ENCODE measurements at places on chromosomes 11 and 22.

DNA sequence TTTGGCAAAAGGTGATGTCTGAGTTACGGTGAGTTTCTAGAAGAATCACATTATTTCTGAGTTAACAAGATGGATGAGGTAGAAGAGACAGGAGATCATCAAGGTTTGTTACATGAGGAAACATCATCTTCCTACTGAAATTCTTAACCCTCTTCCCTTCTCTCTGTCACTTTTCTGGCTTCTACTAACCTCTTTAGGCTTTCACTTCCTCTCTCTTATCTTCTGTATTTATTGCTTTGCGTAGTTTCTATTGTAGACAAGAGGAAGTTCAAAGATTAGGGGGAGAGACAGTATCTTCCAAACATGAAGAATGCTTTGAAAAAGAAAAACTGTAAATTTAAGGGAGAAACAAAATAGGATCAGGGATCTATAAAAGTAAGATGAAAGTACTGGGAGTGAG lies 75.4 kb downstream of the TRPC6 start:
- no peak for DNase-seq

DNA sequence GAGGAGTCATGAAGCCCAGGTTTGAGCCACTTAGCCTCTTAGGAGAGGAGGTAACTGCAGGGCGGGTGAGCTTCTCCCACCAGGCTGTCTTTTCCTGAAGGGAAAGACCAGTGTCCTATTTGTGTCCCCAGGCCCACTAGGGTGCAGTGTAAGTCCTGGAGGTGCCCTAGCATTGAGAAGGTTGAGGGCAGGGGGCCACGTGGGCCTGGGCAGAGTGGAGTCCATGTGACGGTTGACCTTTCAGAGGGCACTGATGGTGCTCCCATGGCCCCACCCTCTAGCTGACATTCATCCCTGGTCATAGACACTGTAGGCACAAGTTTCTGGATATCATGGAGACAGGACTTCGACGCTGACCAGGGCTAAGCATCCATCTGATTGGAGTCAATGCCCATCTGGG lies 44.1 kb upstream of the TP53I11 start:
- no peak for DNase-seq

DNA sequence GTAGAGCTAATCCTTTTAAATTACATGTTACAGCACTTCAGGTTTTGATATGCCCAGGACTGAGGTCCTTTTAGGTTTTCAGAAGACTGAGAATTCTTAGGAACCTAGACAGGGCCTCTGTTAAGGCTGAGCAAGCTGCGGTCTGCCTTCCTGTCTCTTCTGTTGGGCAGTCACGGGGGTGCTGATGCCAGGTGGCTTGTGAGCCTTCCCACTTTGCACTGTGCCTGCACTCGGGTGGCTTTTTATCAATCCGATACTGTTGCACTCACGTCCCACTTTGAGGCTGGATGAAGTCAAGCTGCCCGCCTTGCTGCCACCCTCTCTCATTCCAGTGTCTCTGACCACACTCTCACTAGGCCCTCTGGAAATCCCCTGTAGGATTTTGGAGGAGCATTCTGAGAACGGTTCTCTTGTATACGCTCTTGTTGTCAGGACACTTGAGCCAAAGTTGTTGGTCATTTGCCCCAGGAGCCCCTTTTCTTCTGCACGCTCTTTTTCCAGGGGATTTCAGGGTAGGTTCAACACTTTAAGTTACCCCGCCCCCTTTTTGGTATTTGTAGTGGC lies 141.8 kb downstream of the TEAD1 start:
- no peak for DNase-seq

DNA sequence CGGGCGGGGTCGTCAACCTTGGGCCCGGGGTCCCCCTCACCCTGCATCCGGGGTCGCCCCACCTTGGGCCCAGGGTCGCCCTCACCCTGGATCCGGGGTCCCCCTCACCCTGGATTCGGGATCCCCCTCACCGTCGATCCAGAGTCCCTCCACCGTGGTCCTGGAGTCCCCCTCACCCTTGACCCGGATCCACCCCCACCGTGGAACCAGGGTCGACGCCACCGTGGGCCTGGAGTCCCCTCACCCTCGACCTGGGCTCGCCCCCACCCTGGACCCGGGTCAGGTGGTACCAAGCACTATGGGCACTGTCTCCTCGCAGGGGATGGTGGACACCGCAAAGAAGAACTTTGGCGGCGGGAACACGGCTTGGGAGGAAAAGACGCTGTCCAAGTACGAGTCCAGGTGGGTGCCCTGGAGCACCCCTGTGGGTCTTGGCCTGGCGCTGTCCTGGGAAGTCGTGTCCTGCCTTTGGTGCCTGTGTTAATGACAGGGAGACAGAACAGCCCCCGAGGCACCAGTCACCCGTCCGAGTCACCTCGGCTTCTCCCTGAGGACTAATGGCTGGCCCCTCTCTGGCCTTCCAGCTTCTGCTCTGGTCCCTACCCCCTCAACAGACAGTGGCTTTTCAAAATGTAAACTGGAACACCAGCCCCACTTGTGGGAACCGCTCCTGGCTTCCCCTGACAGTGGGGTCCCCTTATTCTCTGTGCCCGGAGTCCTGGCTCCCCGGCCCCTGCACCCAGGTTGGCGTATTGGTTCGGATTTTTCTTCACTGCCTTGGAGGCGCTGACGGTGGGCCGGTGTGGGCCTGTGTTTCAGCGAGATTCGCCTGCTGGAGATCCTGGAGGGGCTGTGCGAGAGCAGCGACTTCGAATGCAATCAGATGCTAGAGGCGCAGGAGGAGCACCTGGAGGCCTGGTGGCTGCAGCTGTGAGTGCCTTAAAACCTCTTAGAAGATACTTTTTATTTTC lies 762 bp downstream of the CRELD2 start:
- DNase-seq: no peak

DNA sequence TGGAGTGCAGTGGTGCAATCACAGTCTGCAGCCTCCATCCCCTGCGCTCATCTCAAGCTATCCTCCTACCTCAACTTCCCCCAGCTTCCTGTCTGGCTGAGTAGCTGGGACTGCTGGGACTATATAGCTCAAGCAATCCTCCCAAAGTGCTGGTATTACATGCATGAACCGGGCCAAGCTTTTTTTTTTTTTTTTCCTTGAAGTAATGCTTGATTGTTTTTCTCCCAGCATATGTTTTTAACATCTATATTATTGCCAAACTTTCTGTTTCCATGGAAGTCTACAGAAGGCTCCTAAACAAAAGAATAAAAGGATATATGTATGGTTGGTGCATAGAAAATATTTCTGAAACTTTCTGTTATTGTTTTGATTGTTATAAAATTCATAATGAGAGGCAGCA lies 853.6 kb downstream of the KCNA4 start:
- no peak for DNase-seq

DNA sequence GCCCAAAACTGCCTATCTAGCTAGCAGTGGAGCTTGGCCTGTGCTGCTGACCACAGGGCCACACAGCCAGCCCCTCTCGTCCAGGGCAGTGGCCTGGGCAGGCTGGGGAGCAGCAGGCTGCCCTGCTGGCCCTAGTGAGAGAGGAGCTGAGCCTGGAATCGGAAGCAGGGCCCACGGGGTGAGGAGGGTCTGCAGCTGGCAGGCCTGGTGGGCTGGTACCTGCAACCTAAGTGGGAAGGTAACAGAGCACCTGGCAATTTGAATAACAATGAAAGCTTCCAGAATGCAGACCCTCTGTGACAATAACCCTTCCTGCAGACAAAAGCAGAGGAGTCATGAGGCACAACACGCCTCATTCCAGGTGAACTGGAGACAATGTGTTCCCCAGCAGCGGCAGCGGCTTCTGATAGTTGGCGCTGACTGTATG lies 31.8 kb upstream of the RFPL3 start:
- DNase-seq: no peak

GRCh38 chr11:35689081-35689996 lies 26.8 kb downstream of the TRIM44 start:
- no peak for DNase-seq

DNA sequence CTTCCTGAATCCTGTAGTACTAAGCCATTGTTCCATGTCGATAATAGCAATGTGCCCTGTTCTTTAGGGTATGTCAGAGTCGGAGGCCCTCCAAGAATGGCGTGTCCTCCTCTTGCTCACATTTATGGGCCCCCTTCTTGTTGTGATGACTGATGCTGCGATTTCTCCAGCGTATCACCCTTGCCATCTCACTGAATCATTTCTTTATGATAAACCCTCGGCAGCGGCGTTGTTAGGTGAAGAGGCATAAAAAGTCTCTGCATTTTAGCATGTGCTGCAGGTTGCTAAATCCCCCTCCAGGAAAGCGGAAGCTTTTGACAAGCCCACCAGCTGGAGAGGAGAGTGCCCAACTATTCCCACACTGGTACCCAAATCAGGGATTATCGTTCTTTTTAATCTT lies 1045.3 kb downstream of the BRD1 start:
- DNase-seq: no peak

DNA sequence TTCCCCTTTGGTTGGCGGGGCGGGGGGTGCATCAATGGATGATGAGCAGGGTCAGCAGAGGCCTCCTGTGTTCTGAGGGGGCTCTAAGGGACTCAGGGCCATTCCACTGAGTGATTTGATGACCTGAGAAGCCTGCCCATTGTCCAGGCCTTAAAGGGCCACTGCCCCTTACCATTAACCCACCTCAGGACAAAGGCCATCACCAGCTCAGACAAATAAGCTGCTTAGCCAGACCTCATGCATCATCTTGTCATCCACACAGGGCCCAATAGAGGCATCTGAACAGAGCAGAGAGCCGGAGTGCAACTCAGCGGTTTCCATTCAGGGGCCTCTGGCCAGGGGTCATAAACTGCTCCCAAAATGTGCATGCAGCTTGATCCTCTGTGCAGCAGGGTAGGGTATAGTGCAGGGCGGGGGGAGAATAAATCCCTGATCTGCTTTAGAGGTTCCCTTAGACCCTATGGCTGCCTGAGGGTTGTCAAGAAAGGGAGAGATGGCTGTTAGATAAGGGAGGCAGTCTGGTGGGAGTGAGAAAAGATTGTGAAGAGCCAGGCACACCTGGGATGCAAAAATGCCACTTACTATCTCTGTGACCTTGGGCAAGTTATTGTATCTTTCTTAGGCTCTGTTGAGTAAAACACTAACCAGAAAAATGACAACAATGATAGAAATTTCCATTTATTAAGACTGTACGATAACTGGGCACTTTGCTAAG lies 375.5 kb upstream of the NARS2 start:
- no peak for DNase-seq

GRCh38 chr22:29815580-29815979 lies 22.5 kb downstream of the ASCC2 start:
- DNase-seq: no peak

- peak; percentile 25 for DNase-seq
Measured at GRCh38 chr11:77191823-77192495, 63.9 kb downstream of the MYO7A start.

DNA sequence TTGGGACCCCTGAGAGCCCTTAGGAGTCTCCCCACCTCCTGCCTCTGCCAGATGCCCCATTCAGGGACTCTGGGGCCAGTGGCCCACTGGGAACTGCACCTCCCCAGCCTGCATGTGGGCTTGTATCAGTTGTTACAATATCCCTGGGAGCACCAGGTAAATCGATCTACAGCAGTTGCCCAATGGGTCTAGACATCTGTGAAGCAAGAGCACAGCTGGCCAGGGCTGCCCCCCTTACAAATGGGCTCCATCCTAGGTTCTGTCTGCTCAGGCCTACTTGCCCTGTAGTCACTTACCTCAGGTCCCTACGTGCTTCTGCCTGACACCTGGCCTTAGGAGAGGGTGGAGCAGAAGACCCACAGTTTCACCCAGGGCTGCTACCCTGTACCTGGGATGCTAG lies 62.7 kb downstream of the HIRA start:
- no peak for DNase-seq

DNA sequence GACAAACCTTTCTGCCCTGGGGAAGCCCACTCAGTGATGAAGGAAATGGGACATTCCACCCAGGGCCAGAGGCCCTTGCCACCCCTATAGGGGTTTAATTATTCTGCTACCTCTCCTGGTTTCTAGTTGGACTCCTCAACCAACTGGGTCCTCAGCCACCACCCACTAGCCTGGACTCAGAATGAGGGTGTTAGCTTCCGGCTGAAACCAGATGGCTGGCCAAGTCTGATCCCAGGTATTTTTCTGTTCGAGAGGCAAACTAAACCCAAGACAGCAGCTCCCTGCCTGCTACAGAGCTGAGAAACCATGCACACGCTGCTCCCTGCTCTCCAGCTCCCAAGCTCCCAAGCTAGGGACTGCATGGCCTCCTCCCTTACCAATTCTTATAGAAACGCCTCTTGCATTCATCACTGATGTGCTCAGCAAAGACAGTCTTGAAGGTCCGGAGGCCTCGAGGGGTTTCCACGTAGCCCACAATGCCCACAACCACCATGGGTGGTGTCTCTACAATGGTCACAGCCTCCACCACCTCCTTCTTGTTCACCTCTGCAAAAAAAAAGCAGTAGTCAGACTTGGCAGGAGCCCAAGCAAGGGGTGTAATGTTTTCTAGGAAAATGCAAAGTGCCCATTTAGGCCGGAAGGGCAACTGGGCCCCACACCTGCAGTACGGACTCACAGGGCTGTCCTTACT lies 2.2 kb downstream of the RPL3 start:
- peak; percentile 30 for DNase-seq

DNA sequence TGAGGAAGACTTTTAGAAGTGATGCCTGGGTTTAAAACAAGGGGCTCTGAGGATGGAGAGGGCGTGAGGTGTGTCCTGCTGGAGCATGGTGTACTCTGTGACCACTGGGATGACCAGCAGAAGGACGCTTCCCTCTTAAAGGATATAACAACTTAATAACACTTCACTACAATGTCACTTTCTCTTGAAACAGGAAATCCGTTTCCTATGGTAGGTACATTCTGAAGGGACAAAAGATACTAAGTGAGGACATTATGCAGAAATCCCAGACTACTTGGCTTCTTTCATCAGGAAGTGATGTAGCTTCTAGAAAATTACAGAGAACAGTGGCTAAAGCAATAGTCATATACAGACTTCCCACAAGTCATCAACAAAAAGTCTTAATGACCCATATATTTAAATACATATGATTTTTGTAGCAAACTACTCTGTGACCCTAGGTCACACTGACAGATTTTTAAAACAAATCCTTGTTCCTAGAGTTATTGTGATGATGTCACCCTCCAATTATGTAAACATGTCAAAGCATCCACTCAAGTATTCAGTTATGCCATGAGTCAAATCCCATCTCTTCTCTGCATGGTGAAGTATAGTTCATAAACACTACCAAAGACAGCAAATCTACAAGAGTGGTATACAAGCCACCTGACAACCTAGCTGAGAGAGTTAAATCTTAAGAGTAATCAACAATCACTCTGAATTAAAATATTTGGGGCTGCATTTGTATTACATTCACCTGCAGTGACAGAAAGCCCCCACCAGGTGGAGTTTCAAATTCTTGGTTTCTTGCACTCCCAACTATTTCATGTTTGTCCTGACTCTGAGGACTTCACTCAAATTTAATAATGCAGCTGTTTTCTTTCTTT lies 32.8 kb downstream of the PITPNB start:
- DNase-seq: peak; percentile 29

- DNase-seq: no peak
Measured at GRCh38 chr22:31085493-31085824, 4.3 kb downstream of the SMTN start.

GRCh38 chr11:14773755-14774154 lies 118.3 kb downstream of the CYP2R1 start:
- no peak for DNase-seq

DNA sequence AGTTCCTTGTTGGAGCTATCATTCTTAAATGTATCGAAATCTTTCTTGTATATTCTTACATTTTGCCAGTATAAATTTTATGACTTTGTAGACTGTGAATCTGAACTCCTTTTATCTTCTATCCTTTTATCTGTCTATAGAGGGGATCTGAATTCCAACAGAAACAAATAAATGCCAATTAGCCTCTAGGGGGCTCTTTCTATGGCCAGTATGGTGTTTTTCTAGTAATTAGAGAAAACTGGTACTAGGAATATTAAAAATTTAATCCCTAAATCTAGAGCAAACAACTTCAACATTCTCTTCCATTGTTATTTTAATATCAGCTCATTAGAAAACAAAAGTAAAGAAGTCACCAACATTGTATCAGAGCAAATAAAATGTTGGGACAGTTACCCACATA lies 21.5 kb upstream of the CAT start:
- no peak for DNase-seq

Data from CD4-positive, alpha-beta T cell treated with Interferon alpha-2 for 1 hour (primary cell).